Right forelimb (tissue), 1 donor: ENCODE measurements at places on chromosomes 5 and 9.

- DNase-seq: no peak
Observed at GRCh38 chr5:24765219-24765618, 120.4 kb upstream of the CDH10 start.

DNA sequence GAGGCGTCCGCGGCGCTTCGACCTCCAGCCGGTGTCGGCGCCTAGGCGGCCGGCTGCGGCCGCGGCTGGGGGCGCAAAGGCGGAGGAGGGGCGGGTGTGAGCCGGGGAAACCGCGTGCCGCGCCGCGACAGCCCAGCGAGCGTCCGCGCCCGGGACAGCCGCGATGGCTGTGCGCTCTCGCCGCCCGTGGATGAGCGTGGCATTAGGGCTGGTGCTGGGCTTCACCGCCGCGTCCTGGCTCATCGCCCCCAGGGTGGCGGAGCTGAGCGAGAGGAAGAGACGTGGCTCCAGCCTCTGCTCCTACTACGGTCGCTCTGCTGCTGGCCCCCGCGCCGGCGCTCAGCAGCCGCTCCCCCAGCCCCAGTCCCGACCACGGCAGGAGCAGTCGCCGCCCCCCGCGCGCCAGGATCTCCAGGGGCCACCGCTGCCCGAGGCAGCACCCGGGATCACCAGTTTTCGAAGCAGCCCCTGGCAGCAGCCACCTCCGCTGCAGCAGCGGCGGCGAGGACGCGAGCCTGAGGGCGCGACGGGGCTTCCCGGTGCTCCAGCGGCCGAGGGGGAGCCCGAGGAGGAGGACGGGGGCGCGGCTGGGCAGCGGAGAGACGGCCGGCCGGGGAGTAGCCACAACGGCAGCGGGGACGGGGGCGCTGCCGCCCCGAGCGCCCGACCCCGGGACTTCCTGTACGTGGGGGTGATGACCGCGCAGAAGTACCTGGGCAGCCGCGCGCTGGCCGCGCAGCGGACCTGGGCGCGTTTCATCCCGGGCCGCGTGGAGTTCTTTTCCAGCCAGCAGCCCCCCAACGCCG, 605 bp downstream of the CHSY3 start:
- DNase-seq: peak; percentile 71

GRCh38 chr5:22542340-22542739, 310.8 kb downstream of the CDH12 start:
- DNase-seq: no peak

GRCh38 chr9:117008461-117008860, 321.4 kb downstream of the TRIM32 start:
- DNase-seq: no peak
